Bone marrow (tissue), 2 donors: ENCODE measurements at places on chromosomes 7 and 10.

- DNase-seq = no peak
Observed at GRCh38 chr10:209357-209756, 74.1 kb downstream of the ZMYND11 start.

- no peak for DNase-seq
Observed at GRCh38 chr10:20254497-20254896, 438.3 kb downstream of the PLXDC2 start.

GRCh38 chr10:49112851-49113250 is 2.5 kb downstream of the VSTM4 start:
- no peak for DNase-seq

DNA sequence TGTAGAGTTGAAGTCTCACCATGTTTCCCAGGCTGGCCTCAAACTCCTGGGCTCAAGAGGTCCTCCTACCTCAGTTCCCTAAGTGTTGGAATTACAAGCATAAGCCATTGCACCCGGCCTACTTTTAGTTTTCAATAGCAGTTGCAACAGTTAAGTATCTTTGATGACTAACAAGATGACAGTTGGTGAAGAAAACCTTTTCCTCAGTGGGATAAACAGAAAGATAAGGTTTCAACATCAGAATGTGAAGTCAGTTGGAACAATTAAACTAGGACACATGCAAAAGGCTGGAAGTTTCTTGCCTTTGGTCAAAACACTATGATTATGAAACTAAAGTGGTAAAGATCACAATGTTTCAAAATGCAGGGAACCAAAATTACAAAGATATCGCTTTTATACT is 169.2 kb downstream of the ZNF438 start:
- no peak for DNase-seq

DNA sequence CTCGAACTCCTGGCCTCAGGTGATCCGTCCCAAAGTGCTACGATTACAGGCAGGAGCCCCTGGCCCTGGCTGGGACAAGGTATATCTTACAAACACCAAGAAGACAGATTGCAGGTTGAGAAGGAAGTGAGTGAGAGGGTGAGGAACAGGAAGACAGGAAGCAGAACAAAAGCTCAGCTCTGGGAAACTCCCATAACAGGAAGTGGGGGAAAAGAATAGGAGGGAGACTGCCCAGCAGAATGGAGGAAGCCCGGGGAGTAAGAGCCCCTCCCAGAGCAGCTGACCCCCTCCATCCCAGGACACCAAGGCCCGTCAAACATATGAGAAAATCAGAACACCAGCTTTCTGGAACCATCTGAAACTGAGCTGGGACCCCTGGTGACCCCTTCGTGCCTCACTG is 2.9 kb downstream of the TECPR1 start:
- DNase-seq = no peak

DNA sequence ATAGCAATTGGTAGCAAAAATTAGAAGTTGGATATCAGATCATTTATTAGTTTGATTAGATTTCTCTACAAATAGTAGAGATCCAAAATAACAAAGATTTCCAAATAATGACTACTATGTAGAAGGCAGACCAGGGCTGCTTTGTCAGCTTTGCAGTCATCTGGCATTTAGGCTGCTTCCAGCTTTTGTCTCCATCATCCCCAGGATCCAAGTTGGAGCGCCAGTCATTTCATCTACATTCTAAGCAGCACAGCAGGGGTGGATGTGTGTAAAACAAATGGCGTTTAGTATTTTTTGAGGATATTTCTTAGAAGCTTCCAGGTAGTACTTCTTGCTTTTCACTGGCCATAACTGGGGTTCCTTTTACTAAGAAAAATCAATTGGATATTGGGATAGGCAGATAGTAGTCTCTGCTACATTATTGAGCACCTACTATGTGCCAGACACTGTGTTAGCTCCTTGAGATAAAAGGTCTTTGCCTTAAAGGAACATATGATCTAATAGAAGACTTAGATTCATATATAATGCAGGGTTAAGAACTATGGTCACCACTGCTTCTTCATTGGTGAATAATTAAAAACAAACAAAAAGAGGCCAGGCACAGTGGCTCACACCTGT is 41.5 kb downstream of the TPST1 start:
- DNase-seq = no peak

DNA sequence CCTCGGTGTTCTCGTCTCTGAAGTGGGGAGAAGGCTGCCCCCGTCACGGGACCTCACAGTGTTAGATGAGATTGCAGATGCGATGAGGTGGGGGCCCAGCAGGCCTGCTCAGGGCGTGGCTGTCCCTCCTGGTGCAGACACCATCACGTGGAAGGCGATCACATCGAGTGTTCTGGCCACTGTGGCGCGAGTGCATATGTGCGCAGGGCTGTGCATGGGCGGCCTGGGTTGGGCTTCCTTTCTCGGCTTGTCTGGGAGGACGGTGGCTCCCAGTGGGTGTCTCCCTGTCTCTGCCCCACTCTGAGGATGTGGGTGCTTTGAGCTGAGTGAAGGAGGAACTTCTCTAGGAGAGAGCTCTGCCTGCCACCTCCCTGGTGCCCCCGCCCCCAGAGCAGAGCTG is 83.1 kb downstream of the LHPP start:
- no peak for DNase-seq

DNA sequence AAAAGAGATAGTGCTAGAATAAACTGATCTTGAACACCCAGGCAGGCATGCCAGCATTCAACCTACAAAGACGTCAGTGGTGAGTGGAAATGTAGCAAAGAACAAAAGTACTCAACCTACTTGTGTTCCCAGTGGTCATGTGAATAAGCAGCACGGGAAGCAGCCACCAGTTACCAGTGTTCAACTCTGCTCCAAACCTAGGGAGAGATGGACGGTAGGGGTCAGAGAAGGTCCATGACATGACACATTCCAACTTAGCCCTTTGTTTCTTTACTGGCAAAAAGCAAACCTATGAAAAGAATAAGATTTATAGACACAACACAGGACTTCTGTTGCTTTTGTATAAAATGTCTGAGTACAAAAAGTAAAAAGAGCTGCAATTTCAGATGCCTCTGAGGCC is 511.4 kb downstream of the XPNPEP1 start:
- no peak for DNase-seq

DNA sequence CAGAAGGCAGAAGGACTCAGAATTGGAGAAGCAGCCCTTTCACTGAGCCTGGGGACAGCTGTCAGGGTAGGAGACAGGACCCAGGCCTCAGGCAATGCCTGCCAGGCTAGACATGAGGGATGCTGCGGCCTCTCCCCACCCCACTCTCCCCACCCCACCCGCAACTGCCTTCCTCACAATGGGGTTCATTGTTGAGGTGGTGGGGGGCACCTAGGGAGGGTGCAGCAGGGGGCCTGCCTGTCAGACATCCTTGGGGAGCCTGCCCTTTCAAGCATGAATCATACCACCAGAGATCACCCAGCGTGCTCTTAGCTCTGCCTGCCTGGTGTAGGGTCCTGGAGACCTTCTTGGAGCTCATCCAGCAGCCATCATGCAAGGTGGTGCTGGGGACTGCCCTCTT is at the start of gene C10orf62:
Gene C10orf62 (plus strand): TSS at position 243 of the 400 bp plus-strand sequence. CDS start 177 bp downstream, outside the sequence.
- no peak for DNase-seq

GRCh38 chr7:34191162-34191561 is 285.8 kb downstream of the BMPER start:
- DNase-seq = no peak

DNA sequence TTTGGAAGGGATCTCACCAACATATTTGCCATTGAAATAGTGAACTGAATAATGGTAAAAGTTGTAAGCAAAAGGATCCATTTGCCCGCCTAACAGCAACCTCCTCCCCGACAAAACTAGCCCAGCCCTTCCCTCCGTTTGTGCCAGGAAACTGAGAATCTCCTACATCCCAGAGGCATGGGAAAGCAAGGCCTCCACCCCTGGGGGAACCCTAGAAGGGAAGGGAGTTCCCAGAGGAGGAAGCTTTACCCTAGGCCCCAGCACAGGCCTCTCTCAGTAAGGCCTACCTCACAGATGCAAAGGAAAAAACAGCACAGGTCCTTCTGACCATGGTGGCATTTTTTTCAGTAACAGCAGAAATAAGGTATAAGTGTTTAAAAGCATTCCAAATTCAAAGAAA is 229.7 kb downstream of the ELMO1 start:
- DNase-seq = no peak

DNA sequence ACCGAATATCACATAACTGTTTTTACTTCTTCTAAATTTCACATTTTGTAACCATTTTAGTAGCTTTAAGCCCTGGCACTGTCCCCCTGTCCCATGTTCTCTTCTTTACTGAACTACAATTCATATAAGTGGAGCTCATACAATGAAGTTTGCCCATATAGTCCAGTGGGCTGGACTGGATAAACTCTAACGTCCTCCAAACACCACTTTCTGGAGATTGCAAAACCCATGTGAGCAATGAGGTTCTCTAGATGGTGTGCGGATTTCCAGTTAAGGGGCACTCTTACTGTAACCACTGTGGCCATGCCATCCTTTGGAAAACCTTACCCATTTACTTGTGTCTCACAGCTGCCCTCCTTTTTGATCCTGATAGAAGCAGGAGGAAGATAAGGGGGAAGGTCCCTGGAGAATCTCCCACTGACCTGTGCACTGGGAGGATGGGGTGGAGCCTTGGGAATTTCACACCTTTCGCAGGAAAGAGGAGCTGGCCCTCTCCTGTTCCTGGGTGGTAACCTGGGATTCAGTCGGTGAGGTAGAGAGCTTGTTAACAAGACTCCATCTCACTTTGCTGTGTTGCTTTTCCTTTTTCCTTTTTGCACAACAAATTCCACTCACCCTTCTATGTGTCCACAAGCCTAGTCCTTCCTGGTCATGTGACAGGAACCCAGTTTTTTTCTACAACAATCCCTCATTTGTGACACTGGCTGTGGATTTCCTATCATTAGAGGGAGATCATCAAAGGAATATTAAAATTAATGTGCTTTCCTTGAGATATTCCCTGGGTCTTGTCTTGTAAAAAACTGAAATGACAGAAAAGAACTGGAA is 120.7 kb downstream of the ARID5B start:
- no peak for DNase-seq

DNA sequence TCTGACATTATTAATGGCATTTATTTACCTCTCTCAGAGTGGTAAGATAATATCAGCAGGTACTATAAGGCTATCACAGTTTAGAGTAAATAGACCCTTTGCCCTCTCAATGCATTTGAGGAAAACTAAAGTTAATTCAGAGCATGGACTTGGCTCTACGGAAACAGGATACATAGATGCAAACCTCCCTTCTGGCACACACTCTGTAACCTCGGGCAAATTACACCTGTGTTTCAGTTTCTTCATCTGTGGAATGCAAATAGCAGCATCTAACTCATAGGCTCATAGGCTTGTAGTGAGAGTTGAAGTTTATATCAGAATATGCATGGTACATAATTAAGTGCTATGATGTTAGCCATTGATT is 5.6 kb downstream of the RAPGEF5 start:
- DNase-seq = no peak

DNA sequence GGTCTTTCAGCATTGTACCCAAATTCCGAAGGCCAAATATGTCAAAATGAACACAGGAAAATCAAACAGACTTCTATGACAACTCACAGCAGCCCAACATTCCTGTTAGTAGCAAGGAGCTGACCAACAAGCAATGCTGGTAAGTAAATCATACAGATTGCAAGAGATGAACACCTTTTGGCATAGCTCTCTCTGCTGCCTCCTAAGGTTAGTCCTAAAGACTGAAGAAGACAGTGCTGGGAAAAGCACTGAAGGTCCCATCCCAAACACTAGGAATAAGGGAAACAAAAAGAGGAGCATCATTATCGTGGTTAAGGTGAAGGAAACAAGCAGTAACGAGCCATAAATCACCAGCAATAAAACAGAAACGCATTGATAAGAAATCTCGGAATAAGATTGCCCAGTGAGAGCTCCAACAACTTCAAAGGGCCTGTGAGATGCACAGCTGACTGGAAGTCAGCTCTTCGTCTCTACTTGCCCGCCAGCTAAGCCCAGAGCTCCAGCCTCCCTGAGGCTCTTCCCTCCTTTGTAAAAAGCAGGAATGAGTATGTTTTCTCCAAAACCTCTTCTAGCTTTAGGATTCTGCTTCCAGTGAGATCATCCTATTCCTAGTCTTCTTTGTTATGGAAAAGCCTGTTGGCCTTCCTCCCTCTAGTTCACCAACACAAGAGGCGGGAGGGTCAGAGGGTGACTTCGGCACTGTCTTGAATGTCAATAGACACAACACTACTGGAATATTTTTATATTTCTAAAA is 15.3 kb downstream of the NUDT5 start:
- no peak for DNase-seq

DNA sequence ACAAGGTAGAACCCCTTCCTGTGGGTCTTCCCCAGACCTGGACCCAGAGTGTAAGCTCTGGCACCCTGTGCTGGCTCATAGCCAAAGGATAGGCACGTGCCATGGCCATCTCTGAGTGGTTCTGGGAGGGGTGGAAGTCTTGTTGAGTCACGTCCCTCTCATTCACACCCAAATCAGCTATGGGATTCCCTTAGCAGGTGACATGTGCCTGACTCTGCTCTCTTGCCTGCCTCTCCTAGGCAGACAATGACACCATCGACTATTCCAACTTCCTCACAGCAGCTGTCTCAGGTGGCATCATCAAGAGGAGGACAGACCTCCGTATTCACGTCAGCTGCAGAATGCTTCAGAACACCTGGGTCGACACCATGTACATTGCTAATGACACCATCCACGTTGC is 59.8 kb downstream of the C10orf120 start:
- DNase-seq = no peak

DNA sequence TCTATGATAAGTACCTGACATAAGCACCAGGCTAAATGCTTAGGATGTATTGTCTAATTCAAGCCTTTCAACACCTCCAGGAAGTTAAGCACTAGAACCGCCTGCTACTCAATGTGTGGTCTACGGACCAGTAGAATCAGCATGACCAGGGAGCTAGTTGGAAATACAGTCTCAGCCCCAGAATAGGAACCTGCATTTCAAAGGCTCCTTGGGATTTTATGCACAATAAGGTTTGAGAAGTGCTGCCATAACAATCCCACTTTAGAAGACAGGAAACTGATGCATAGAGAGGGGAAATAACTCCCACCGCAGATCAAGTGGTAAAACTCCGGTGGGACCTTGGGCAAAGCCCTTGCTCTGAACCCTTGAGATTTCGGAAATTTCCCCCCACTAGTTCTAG is 8.8 kb upstream of the DUSP5 start:
- DNase-seq = no peak

DNA sequence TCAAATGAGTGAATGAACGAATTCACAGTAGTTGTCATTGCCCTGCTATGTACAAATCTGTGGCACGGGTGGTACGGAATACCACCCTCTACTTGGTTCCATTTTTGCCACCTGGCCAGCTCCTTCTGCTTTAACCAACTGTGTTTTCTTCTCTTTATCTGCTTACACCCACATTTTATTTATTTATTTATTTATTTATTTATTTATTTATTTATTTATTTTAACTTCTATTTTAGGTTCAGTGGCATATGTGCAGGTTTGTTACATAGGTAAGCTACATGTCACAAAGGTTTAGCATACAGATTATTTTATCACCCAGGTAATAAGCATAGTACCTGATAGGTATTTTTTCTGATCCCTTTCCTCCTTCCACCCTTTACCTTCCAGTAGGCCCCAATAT is 42.2 kb upstream of the CAPZA2 start:
- no peak for DNase-seq

DNA sequence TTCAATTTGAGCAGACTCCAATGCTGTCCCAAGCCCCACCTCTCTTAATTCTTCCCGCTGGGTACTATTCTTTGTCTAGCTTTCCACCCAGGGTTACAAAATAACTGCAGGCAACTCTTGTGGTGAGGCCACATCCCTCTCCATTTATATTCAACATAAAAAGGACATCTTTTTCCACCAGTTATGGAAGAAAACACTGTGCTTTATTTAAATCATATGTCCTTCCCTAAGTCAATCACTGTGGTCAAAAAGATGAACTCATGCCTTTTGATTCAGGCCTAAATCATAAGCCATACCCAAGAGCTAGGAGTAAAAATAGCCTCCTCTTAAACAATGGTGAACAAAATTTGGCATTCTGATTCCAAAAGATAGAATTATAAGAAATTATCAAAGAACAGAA is 386.0 kb downstream of the SEMA3D start:
- no peak for DNase-seq
